ENCODE measurements at places on chromosomes 4 and X.

GRCh38 chr4:124000233-124000632, 603.6 kb downstream of the SPRY1 start:
- DNase-seq: no peak

DNA sequence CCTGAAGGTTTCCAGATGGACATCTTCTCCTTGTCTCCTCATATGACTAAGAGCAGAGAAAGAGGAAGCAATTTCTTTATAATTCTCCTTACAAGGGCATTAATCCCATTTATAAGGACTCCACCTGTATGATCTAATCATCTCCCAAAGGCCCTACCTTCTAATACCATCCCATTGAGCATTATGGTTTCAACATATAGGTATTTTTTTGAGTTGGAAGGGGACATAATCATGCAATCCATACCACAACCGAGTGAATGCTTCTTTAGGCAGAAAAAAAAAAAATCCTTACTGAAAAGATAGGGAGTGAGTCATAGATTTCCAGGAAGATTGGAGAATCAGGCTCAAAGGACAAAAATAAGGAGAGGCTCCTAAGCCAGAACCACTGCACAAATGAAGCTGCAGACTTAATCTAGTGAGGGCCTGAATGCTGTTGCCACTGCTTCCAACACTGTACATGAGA, 312.5 kb upstream of the HS3ST1 start:
- DNase-seq: no peak

GRCh38 chrX:404656-405055, 17.9 kb upstream of the PPP2R3B start:
- DNase-seq: no peak

DNA sequence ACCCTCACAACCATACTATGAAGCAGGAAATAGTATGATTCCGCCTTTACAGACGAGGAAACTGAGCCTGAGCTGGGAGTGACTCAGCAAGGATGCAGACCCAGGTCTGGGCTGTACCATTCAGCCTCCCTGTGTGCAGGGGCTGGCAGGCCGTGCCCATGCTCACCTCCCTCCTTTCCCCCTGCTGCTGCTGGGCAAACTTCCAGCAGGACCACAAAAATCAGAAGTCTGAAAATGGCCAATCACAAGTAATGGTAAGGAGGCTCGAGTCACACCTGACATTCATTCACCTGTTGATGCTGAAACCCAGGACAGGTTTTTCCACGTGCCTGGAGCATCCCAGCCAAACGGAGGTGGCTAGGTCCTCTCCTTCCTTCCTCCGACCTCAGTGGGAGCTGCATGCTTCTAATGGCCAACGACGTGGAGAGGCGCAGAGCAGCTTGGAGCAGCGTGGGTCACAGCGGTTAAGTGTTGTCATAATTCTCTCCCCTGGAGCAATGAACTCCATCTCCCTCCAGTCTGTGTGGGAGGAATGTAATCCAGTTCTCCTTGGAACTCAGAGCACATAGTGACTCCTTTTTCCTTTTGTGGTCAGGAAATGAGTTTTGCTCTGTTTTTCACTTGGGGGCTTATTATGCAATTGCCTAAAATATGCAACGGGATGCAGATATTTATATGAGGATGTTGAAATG, 371.7 kb downstream of the BCOR start:
- no peak for DNase-seq

GRCh38 chr4:15006416-15007024, 4.2 kb downstream of the CPEB2 start:
- no peak for DNase-seq

- peak; percentile 61 for DNase-seq
These were observed 27.0 kb downstream of the MAGEE1 start for GRCh38 chrX:76454456-76454927.

- no peak for DNase-seq
These were observed 243.4 kb upstream of the STS start for GRCh38 chrX:6904156-6904555.

GRCh38 chr4:180790471-180790870, 1452.7 kb upstream of the TENM3 start:
- DNase-seq: no peak

- DNase-seq: no peak
These were observed 156.5 kb upstream of the ATP6AP2 start for GRCh38 chrX:40424259-40424658.

DNA sequence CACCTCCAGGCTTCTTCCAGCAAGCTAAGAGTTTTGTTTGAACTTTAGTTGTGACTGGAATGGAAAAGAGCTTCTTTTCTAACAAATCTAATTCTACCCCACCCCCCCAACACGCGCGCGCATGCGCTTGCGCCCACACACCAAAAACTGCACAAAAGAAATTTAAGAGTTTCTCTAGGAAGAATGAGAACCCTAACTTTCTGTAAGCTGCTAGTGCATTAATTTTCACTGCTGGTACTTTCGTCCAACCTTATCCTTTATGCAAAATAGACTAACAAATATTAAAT, 9.0 kb upstream of the INTU start:
- DNase-seq: no peak

- DNase-seq: no peak
These were observed 29.4 kb upstream of the KIAA0232 start for GRCh38 chr4:6753103-6753560.

DNA sequence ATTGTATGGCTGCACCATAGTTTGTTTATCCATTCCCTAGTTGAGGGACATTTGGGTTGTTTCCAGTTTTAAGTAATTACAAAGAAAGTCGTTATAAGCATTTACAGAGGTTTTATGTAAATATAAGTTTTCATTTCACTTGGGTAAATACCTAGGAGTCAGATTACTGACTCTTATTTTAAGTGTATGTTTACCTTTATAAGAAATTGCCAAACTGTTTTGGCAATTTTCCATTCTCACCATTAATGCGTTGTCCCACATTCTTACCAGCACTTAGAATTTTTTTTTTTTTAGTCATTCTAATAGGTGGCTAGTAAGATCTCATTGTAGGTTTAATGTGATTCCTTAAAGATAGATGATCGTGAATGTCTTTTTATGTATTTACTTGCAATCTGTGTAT, 121.5 kb upstream of the NR3C2 start:
- DNase-seq: no peak

DNA sequence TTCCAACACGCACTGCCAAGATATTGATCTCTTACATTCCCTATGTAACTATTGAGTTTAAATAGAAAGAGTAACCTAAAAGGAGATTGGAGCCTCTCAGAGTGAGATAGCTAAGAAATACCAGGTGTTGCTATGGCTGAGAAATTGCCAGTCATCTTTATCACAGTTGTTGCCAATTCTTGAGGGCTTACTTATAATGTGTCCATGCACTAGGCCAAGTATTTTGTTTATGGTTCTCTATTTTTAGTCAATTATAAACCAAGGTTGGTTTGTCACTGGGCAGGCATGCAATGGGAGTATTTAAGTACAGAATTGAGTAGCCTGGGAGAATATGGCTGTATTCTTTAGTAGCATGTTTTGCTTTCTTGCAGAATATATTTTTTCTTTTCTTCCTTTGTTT, 201.6 kb downstream of the TEX13A start:
- no peak for DNase-seq

DNA sequence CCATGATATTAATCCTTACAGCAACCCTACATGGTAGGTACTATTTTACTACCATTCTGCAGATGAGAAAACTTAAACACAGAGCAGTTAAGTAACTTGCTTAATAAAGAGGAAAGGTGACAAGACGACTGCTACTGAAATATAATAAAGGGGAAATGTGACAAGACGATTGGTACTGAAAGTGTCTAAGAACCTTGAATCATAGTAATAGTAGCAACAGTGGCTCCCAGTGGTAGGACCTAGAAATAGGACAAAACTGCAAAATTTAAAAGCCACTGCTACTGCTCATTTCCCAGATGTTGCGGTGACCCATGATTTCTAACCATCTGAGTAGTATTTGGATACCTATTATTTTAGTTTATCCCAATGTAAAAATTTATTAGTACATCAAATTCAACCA, 89.5 kb downstream of the TASL start:
- DNase-seq: no peak

DNA sequence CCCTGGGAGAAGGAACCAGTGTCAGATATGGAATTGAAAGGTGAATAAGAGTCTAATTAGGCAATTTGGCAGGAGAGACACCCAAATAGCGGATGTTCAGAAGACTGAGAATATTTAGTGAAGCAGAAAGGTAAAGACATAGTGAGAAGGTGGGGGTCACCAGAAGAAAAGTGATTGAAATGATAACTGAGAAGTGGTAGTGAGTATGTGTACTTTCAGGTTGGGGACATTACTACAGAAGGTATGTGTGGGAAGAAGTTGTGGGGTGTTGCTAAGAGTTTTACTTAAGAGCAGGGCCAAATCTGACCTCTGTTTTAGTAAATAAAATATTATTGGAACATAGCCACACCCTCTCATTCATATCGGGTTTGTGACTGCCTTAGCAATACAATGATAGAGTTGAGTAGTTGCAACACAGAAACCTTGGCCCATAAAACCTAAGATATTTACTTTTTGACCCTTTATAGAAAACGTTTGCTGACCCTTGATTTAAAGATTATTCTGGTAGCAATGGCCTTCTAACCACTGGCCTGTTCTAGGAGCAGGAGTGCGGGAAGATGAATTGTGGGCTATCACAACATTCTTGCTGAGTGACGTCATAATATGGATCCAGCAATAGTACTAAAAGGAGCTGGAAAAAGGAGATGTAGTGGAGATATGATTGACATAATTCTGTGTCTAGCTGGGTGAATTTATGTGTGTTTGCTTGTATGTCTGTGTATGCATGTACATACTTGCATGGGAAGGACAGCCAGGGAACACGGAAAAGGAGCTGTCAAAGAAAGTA, 115.3 kb downstream of the HS3ST1 start:
- no peak for DNase-seq

- no peak for DNase-seq
These were observed 44.3 kb downstream of the FBXL5 start for GRCh38 chr4:15610855-15611254.

GRCh38 chr4:71772592-71772991, 11.3 kb downstream of the GC start:
- DNase-seq: no peak

DNA sequence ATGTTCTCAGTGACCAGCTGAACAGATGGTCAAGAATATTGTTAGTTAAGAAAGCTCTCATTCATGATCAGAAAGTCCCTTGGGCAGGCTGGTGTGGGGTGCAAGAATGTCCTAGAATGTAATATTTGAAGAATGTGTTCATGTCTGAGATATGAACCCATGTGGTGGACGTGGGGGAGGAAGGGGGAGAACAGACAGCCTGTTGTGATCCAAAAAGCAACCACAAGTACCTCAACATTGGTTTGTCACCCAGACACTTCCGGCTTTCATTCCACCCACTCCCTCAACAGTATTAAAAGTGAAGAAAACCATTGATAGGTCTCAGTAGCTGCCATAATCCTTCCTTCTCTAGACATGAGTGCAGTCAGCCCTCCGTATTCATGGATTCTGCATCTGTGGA, 82.2 kb downstream of the MAML3 start:
- no peak for DNase-seq

GRCh38 chrX:17009856-17010625, 63.6 kb downstream of the REPS2 start:
- DNase-seq: no peak

GRCh38 chr4:90375081-90375480, 247.9 kb downstream of the CCSER1 start:
- no peak for DNase-seq

DNA sequence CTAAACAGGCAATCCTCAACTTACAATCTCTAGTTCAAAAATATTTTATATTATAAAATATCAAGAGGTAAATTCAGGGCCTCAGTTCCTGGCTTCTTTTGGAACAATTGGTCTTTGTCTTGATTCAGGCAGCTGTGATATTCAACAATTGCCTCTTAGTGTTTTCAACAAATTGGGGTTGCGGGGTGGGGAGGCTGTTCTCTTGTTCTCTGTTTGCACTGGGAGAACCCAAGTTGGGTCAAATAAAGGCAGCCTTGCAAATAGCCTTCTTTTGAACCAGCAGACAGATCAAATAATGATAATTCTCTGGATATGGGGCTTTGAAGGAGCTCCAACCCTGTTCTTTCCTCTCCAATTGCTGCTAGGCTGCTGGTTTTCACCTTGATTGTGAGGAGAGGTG, 142.5 kb downstream of the COL4A5 start:
- no peak for DNase-seq

DNA sequence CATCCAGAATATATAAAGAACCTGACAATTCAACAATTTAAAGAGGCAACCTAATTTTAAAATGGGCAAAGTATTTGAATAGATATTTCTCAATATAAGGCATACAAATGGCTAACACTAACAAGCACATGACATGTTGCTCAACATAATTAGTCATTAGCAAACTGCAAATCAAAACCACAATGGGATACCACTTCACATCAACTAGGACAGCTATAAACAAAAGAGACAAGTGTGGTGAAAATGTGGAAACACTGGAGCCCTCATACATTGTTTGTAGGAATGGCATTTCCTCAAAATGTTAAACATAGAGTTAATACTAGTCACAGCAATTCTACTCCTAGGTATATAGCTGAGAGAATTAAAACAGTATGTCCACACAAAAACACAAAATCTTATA, 96.7 kb downstream of the CORIN start:
- no peak for DNase-seq

DNA sequence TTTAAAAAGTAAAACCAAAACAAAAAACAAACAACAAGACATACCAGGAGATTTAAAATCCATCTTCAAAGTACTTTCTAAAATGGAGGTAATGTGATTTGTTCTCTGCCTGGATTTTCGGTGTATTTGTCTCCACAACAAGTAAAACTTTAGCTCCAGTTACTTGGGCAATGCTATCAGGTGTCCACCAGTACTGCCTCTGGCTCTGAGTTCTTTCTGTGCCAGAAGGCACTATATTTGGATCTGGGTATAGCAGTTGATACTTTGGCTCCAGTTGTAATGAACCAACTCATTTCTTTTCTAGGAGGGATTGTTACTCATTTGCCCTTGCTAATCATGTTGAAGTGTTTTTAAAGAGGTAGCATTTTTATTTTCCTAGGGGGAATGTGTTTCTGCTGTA, 9.5 kb upstream of the PDLIM5 start:
- no peak for DNase-seq

GRCh38 chrX:151902813-151903591, 9.7 kb upstream of the MAGEA4 start:
- DNase-seq: no peak

- no peak for DNase-seq
These were observed 932.4 kb downstream of the PCDH18 start for GRCh38 chr4:136599890-136600289.

- DNase-seq: peak; percentile 14
These were observed 168.9 kb downstream of the ZNF674 start for GRCh38 chrX:46376246-46376885.

GRCh38 chrX:40158036-40158706, 60.4 kb upstream of the BCOR start:
- no peak for DNase-seq

Data from lower leg skin (tissue), 4 donors.